KG1 (cell line): ENCODE measurements at places on chromosomes 2 and 18.

- no peak for DNase-seq
Measured at GRCh38 chr2:70978341-70979179, at the start of gene ANKRD53. Gene ANKRD53 (plus strand): TSS chr2:70978630. CDS start chr2:70978646, 16 bp downstream.

GRCh38 chr2:57408587-57408986 lies 638.0 kb upstream of the VRK2 start:
- DNase-seq: no peak

- no peak for DNase-seq
Measured at GRCh38 chr18:10349561-10349960, 104.9 kb upstream of the APCDD1 start.

- DNase-seq: no peak
Measured at GRCh38 chr18:40292985-40293710, 1661.9 kb upstream of the PIK3C3 start.
